ENCODE measurements at places on chromosomes 7 and 10. TPM values are rescaled to one million over a fixed set of nuclear protein-coding genes. Genes with fewer than 3 reads are reported as not detected.

DNA sequence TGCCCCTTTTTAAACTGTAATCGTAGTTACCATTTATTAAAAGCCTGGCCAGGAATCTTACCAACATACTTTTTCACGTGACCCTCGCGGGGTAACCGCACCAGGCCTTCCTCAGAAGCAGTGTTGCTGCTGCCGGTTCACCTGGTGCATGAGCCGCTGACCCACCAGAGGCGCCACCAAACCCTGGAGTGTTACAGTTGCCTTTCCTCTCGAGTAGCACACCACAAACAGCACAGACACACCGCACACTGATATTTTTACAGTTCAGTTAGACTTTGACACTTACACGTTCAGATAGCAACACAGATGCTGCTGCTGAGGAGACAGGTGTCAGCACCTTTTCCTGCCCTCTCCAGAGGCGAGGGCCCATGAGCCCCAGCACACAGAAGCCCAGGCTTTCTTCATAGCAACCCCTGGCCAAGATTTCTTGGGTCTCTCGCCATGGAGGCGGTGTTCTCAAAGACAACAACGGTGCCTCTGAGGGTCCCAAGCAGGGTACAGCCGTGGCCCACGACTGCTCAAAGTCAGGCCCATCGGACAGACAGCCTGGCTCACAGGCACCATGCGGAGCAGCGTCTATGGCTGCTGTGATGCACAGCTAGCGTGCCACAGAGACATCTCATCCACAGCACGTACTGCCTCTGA is 123.1 kb downstream of the DIP2C start:
- DNase-seq, result peak; percentile 51

DNA sequence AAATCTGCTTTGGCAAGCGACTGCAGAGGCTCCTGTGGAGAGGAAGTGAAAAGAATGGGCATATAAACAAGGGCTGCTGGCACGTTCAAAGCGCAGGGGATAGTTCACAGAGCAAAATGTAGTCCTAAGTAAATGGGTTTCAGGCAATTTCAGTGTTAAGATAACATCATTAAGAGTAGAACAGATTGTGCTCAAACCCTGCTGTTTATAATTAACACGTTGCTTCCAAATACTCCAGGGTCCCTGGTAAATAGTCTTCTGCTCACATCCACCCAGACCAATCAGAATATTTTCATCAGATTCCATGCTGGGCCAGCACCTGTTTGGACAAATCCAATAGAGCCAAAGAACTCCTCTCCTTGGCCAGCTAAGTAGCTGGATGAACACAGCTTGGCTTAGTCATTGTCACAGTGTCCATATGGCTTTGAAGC is 81.4 kb downstream of the ORC5 start:
- DNase-seq, result no peak

DNA sequence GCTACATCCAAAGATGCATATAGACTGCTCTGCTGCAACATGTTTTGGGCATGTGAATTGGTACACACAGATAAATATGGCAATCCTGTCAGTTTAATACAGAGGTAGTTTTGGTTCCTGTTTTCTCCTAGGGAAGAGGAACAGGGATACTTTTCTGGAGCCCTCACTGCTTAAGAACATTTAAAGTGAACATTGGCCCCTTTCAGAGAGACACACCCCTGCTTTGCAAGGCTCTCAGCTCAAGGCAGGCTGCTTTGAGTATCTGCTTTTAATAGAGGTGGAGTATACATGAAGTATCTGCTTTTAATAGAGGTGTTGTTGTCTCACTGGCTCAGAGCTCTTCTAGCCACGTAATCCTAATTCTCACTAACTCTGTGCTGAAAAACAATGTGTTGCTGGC is 38.9 kb downstream of the CYP51A1 start:
- no peak for DNase-seq

DNA sequence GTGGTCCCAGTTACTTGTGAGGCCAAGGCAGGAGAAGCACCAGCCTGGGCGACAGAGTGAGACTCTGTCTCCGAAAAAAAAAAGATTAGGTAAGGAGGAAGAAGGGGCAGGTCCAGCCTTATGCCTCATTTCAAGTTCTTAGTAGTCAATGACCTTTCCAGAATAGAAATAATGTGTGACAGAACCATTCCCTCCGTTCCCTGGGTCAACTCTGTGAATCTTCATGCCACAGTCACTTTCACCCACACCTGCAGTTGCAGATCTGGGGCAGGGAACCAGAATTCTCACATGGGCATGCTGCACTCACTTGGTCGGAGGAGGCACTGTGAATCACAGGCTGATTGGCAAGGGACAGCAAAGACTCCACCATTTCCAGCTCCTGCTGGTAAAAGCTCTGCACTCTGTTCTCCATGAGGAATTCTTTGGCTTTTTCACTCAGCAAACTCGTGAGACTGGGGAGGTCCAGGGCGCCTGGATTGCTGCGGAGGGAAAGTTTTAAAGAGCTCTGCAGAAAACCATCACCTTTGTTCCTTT is 20.7 kb downstream of the STN1 start:
- DNase-seq, result no peak

Gene MYO1G
- total RNA-seq, result 6.3 TPM

- no peak for DNase-seq
Measured at GRCh38 chr10:45466784-45467183, 92.8 kb downstream of the ALOX5 start.

- no peak for DNase-seq
Measured at GRCh38 chr10:3295582-3296151, 123.1 kb upstream of the PITRM1 start.

- DNase-seq, result no peak
Measured at GRCh38 chr10:109062371-109062770, 860.9 kb downstream of the XPNPEP1 start.

Data from posterior vena cava (tissue), 2 donors.